Daoy (cell line): ENCODE measurements at places on chromosomes 2 and 18. TPM values are rescaled to one million over a fixed set of nuclear protein-coding genes. Genes with fewer than 3 reads are reported as not detected.
A peak's percentile ranks its signal among the peaks of the same experiment; 100 is the strongest.

The ACTG2 gene
- 0.18 and 0.74 TPM in 2 replicates for total RNA-seq

The METTL8 gene
- 17.1 and 20.2 TPM in 2 replicates for total RNA-seq

The POTEC gene
- total RNA-seq, result 2.9 and 3.8 TPM in 2 replicates

The TBC1D8 gene
- total RNA-seq, result 4.4 and 5.1 TPM in 2 replicates

The CCDC74A gene
- 7.1 and 18.7 TPM in 2 replicates for total RNA-seq

The TRIM43 gene
- not detected in 2 replicates for total RNA-seq

DNA sequence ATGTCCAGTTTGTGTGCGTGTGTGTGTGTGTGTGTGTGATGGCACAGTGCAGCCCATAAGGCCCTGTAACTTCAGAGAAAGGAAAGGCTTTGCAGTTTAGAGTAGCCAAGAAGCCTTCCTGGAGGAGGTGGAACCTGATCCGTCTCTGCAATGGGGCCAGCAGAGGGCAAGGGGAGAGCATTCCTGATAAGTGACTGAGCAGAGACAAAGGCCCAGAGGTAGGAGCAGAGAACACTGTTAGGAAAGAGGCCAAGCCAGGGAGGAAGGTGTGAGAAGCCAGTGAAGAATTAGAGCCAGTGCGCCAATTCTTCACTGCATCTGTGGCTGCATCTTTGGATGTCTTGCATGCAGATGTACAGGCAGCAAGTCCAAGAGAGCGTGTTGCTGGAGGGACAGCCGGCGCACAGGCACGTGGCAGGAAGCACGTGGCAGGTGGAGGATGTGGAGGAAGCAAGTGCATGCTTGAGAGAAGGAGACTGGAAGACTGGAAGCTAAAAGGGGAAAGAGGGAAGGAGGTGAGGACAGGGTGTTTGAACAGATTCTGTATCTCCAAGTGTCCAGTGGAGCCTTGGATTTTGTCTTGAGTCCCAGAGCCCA, 196.3 kb downstream of the CTIF start:
- DNase-seq, result peak; percentile 36

DNA sequence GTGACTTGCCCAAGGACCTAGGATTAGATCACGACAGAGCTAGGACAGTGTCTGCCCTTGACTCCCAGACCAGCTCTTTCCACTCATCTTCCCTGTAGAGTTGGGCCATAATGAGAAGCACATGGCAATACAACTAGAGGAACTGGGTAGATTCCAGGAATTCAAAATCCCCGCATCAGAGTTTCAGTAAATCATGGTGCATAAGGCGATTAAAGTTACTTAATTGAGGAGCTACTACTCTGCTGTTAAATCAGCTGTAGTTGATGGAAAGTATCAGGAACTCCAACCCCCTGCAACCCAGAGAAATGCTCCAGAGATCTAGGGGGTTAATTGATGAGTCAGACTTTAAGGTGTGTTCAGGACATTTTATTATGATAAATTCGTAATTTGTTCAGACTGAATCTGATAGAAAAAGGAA, 5.7 kb downstream of the ANTXR1 start:
- DNase-seq, result no peak

GRCh38 chr18:63843008-63843407, 44.5 kb upstream of the SERPINB2 start:
- DNase-seq, result no peak

- DNase-seq, result no peak
Measured at GRCh38 chr2:44934983-44935728, 6.3 kb upstream of the SIX3 start.

DNA sequence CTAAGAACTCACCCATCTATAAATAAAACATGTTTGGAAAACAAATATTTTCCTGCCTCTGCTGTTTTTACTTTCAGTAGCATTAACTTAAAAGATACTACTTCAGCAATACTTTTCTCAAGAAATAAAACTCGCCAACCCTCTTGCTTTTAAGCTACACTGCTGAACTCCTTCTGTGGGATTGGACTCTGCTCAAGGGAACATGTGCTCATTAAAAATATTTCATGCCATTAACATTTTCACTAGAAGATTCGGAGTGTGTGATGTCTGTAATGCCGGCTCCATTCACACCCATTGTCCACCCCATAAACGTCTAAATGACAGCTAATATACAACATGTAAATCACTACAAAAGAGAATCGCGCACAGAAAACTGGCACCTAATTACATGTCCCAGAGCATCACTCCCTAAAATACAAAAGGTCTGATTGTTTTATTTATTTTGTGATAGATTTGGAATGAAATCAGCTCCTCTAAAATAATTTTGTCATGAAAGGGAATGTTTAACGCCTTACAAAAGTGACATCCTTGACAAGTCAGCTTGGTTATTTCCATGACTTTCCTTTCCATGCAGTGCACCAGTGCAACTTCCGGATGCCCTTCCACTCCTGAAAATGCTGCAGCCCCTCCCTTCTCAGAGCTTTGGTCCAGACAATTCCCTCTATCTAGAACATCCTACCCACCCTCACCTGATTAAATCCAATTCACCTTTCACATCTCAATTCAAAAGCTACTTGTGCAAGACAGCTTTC, 73.1 kb downstream of the ANKRD44 start:
- DNase-seq, result no peak

DNA sequence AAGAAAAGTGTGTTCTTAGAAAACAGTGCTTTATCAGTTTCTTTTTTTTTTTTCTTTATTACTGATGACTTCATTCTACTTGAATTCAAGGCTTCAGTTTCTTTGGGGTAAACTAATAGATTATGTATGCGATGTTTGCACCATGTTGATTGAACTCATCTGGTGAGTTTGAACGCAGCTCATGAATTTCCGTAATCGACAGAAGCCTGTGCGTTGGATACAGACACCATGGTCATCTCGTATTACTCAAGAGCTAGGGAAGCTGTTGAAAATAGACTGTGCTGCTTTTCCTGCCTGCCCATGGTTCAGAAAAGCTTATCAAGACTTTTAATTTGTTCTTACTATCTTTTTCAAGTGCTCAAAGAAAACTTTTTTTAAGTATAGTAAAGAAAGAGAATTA, 185.5 kb upstream of the NRP2 start:
- DNase-seq, result no peak

GRCh38 chr18:54689319-54689718, 98.3 kb downstream of the DYNAP start:
- DNase-seq, result no peak

- no peak for DNase-seq
Measured at GRCh38 chr18:523561-523960, 23.1 kb upstream of the COLEC12 start.

DNA sequence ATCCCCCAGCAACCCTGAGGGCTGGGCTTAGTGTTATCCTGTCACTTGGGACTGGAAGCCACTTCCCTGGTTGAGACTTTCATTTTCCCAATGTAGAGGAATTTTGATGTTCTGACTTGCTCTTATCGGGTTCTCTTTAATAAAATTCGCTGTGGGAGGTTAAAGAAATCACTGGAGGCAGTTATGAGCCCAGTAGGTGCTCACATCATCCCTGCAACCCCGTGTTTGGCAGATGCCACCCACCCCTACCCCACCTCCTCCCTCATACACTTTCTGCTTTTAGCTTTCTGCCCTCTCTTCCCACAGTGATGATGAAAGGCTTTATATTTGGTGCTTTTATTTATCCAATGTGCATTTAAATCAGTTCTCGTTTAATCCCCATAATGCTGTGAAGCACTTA, 106.6 kb downstream of the MAPK4 start:
- DNase-seq, result no peak
